Activated T-helper 1 cell treated with anti-CD3 and anti-CD28 coated beads, Interleukin-12 subunit alpha, Interleukin-12 subunit beta, Interleukin-2, Interleukin-4 antibody, amounts not matched to agents 30 ng/mL and 10 ng/mL and 1 ng/mL, durations not matched to agents 14 hours and 24 hours and 36 hours (primary cell): ENCODE measurements at places on chromosomes 5 and 9. TPM values are rescaled to one million over a fixed set of nuclear protein-coding genes. Genes with fewer than 3 reads are reported as not detected.
A peak's percentile ranks its signal among the peaks of the same experiment; 100 is the strongest.

HRCT1 gene
- not detected in 2 replicates for total RNA-seq

- DNase-seq, result no peak
- H3K4me3 ChIP-seq, result no peak overlapping the region
- no peaks in the 10 kb centered on the region for H3K27me3 ChIP-seq
- no peak overlapping the region for H3K27ac ChIP-seq
Measured at GRCh38 chr9:137311171-137311985, 9.3 kb upstream of the NRARP start.

GRCh38 chr5:77845324-77845646 lies 69.1 kb upstream of the TBCA start:
- H3K27ac ChIP-seq, result no peak overlapping the region
- peak overlapping the region; percentile 53 for H3K4me3 ChIP-seq
- H3K27me3 ChIP-seq, result peaks cover 73% of the 10 kb centered on the region

- DNase-seq, result no peak
- no peak overlapping the region for H3K4me3 ChIP-seq
- H3K4me1 ChIP-seq, result peaks cover 30% of the 10 kb centered on the region
- H3K27me3 ChIP-seq, result peaks cover 5% of the 10 kb centered on the region
- H3K27ac ChIP-seq, result peak overlapping the region; percentile 1
Measured at GRCh38 chr5:54738118-54738972, 220.8 kb downstream of the SNX18 start.
